ENCODE measurements at places on chromosomes 3 and 15.

DNA sequence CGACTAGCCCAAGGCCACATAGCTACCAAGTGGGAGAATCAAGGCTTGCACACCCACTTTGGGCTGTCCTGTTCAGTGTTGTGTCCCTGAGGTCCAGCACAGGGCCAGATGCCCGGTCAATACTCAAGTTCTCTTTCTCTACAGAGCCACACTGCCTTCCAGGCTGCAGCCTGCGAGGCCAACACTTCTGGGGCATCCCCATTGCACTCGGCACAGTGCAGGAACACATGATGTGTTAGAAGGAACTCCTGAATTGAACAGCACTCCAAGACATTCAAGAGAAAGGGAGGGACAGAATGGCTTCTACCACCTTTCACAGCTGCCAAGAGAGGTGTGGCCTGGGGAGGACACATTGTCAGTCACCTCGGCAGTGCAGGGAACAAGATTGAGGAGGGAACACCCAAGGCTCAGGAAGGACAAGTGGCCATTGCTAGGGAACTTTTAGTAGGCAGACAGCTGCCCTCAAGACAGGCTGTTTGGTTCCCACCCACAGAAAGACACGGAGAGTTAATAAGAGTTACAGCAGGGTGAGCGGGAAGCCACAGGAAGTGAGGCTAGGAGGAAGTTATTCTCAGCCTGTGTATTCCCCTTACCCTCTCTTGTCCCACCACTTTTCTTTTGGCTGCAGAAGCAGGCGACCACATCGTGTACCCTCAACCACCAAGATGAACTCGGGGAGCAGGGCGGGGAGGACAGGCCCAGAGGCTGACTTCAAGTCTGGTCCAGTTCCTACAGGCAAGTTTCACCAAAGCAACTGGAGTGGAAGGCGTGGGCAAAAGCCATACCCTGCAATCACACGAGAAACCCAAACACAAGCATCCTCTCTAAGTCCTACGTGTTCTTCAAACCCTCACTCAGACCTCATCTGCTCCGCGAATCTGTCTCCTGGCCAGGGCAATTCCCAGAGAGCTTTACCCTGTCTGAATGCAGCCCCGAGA lies 69.4 kb downstream of the SRGAP3 start:
- no peak for DNase-seq

DNA sequence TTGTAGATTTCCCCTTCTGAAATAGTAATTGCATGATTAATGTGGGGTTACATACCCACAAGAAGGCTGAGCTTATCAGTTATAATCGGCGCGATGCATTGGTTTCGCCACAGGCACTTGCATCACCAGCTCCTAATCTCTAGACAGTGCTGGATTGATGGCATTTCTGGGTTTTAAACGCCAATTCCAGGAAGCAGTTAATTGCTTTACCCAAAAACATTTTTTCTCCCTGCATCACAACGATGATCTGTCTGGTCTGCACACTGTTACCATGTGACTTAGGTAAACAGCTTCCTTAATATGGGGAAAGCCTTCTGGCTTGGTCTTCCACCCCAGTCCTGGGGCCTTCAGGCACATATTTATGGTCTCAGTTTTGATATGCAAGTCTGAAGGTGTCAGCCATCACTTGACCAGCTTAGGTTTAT lies 70.0 kb upstream of the HEG1 start:
- DNase-seq, result no peak

DNA sequence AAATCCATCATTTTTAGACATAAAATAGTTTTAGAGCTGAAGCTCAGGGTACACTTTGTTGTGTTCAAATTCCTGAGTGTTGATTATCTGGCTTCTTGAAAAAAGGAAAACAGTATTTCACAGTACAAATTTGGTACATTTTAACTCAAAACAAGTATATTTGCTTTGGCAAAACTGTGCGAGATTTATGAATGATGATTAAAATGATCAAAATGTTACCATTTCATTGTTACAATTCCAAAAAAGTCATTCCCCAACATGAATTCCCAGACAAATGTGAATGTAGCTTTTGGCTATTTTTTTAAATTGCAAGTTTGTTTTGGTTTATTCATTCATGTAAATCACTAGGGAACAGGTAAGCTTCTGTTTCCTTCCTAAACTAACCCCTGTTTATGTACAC lies 347.4 kb upstream of the DCBLD2 start:
- DNase-seq, result no peak

DNA sequence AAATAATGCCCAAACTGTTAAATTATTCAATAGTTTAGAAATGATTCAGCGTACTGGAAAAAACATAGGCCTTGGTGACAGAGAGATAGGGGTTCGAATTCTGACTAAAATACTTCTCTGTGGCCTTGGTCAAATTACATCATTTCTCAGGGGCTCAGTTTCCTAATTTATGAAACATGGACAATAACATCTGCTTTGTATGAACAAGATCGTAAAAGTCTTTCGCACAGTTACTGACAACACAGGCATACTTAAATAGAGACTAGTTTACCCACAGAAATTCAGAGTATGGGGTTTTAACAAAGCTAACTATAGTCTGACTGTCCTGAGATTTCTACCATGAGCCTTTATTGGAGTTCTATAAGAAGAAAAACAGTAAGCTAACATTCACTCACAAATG lies 440.4 kb downstream of the FHIT start:
- DNase-seq, result no peak

DNA sequence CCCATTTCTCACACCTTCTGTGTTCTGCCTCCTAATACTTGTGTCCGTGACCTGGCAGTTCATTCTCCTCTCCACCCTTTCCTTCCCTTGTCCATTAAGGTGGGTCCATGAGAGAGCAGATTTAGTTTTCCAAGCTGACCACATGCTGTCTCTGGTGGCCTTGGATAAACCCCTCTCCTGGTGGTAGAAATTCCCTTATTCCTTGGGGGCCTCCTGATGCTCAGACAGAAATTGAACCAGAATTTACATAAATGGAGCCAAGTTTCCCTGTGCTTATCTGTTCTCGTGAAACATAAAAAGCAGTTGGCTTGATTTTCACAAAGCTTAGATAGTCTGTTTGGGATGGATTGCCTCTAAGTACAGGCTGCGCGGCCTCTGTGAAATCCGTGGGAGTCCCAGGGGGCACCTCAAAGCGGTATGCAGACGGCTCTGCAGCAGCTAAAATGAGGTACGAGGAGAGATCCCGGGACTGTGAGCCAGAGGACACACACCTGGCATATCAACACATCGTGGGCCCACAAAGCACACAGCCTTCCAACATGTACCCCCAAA lies 101.0 kb upstream of the NMNAT3 start:
- DNase-seq, result no peak

DNA sequence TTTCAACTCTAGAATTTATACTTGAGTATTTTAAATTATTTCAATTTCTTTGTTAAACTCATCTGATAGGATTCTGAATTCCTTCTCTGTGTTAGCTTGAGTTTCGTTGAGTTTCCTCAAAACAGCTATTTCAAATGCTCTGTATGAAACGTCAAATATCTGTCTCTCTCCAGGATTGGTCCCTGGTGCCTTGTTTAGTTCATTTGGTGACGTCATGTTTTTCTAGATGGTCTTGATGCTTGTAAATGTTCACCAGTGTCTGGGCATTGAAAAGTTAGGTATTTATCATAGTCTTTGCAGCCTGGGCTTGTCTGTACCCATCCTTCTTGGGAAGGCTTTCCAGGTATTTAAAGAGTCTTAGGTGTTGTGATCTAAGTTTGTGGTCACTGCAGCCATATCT lies 151.1 kb downstream of the KCNAB1 start:
- DNase-seq, result no peak

DNA sequence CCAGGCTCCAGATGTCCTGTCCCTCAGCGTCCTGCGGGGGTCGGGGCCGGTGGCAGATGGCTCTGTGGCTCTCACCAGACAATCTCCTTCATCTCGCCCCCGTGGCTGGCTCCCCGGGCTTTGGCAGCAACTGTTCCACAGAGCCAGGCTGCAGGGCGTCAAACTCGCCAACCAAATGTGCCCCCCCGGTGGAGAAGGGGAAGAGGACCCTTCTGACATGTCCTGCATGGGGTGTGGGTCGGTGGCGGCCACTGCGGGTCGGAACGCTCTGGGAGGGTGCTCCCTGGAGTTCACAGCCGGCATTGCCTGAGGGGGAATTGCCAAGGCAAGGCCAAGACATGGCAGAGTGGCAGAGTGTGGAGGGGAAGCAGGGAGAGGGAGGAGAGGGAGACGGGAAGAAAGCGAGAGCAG lies 36.0 kb downstream of the BDH1 start:
- DNase-seq, result no peak

GRCh38 chr15:80242132-80242769 lies 9.8 kb downstream of the CTXND1 start:
- DNase-seq, result no peak

- no peak for DNase-seq
These were observed 21.8 kb upstream of the CLDN16 start for GRCh38 chr3:190366133-190366532.

DNA sequence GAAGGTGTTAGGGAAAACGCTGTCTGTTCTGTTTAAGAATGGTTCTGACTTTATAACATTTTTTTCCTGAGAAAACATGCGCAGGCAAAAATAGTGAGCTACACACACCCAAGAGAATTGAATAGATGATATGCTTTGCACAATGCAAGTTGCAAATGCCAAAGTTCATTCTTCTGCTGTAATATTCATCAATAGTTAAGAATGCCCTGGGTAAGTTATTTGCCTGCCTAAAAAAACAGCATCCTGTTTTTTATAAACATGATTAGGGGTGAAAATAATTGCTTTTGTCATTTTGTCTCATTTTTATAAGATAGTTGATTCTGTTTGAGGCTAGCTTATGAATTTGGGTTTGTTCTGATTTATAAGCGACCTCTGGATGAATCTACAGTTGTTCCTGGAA lies 99.4 kb downstream of the DTWD1 start:
- no peak for DNase-seq

- no peak for DNase-seq
These were observed 558 bp downstream of the DTWD1 start for GRCh38 chr15:49621401-49621811.

GRCh38 chr3:149468504-149469212 lies 5.8 kb upstream of the TM4SF4 start:
- no peak for DNase-seq

DNA sequence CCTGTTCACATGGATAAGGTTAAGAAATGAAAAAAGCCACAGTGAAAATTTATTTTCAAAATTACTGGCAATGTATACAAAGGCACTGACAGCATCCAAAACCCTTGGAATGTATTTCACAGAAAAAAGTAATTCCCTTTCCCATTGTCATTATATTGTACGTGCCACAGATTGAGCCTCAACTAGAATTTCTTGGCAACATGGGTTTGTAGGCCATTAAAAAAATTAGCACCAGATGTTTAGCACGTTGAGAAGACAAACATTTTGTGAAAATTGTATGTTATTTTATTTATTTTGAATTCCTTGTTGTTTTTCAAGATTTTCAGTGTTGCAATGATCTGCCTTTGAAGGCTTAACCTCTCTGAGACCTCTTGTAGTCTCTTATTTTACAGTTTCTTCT lies 76.3 kb upstream of the EPHB3 start:
- DNase-seq, result no peak

- DNase-seq, result no peak
These were observed 71.4 kb downstream of the GHSR start for GRCh38 chr3:172376881-172377280.

GRCh38 chr3:39907981-39908380 lies 98.6 kb downstream of the MYRIP start:
- DNase-seq, result no peak

- DNase-seq, result no peak
These were observed 210.2 kb downstream of the NR1D2 start for GRCh38 chr3:24155276-24155675.

DNA sequence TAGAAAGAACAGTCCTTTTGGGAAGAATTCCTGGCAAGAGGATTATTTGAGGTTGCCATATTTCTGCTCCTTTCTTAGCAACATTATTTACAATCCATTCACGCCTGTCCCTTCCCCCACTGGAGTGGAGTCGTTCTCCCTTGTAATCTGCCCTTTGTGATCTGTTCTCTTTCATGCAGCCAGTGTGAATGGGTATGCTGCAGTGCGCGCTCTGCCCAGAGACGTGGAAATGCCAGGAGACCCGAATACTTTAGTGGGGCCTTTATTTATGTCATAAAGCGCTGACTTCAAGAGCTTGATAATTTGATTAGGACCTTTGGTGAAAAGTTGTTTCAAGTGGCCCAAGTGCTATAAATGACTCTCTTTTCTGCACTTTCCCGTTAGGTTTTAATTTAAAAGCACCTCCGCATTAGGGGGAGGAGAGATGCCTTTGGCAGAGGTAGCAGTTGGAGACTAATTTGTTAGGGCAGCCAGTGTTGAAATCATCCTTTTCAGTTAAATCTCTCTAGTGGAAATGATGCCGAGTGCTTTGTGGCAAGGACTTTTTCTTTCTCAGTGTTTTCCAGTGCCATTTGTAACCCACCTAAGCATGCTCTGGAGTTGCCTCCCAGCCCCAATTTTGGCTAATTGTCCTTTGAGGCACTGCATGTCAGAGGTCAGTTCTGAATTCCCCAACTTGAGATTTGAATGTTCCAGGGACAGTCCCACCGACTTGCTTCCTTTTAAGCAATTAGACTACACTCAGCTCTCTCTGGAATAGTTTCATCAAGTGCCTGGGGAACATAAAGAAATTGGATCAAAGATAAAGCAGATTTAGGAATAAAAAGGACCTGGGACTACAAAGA lies 52.4 kb downstream of the PSMD6 start:
- DNase-seq, result no peak

DNA sequence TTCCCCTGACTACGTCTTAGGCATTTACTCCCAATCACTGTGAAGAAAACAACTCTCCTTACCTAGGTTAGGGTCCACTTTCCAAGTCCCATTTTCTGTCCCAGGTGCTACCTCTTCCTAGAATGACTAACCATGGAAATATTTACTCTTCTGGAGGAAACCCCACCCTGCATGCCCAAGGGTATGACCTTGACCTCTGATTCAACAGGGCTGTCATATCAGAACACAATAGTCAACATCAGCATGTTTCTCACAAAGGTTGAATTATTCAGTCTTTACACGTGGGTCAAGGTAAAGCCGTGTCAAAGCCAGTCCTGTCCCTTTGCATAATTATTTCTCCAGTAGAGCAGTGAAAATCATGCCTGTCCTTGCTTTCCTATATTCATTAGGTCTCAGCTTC lies 4.3 kb upstream of the FRMD5 start:
- DNase-seq, result no peak

- no peak for DNase-seq
These were observed 4.1 kb downstream of the MINAR1 start for GRCh38 chr15:79436037-79436780.

GRCh38 chr3:62228467-62228866 lies 144.9 kb downstream of the FEZF2 start:
- no peak for DNase-seq

DNA sequence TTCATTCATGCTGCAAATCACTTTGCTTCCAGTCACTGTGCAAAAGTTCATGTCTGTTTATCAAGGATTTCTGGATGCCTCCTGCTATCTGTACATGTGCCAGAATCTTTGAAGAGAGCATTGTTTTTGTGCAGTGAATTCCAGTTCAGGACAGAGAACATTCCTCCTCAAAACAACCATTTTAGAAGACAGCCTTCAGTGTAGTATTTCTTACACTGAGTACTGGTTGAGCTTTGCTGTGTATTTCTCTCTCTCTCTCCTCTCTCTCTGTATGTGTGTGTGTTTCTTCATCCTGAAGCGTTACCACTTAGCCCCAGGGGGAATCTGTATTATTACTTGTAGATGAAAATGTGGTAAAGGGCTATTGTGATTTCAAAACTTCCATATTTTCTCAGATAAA lies 123.8 kb upstream of the CHL1 start:
- no peak for DNase-seq

GRCh38 chr3:144957398-144958101 lies 985.9 kb downstream of the DIPK2A start:
- no peak for DNase-seq

GRCh38 chr3:183129243-183129642 lies 29.9 kb upstream of the MCCC1 start:
- no peak for DNase-seq

GRCh38 chr3:125310623-125311081 lies 64.5 kb downstream of the ZNF148 start:
- no peak for DNase-seq
